ENCODE measurements at places on chromosomes 5 and 9.

DNA sequence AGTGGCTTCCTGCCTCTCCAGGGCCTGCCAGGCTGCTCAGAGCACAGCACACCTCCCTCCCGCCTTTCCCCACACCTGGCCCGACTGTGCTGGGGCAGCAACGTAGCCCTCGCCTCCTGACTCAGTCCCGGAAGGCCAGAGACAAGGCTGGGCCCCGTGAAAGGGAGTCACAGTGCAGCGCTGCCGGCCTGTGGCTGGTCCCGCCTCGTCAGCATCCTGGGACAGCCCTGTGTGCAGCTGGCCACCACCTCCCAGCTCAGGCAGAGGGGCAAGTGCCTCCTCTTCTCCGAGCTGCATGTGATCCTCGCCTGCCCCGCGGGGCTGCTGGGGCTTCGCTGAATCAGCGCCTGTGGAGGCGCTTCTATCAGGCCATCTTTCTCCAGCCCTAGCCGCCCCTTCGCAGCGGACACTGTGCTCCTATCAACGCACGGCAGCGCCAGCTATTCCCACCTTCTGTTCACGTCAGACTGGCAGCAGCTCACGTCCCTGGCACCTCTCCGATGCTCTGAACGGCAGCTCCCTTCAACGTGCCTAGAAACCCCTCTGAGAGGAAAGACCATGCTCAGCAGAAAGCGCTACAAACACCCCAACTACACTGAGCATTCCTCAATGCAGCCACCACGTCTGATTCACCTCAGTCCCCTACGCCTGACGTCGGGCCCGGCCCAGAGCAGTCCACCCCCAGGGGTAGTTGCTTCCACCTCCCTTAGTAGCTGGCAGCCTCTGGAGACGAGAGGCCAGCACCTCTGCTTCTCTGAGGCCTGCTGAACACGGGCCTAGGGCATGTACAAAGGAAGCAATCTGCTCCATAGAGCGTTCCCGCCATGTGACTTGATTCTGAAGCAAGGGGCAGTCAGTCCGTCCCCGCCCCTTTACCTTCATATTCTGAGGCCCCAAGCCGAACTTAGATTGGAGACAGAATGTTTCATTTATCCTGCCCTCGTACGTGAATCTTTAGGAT lies 78.8 kb downstream of the GPR21 start:
- DNase-seq = no peak

GRCh38 chr5:129362456-129362855 lies 97.6 kb upstream of the ADAMTS19 start:
- DNase-seq = no peak

- no peak for DNase-seq
Measured at GRCh38 chr5:169301386-169301934, 521 bp upstream of the SLIT3 start.

- DNase-seq = peak; percentile 91
Measured at GRCh38 chr9:22084336-22085035, 75.4 kb upstream of the CDKN2B start.

DNA sequence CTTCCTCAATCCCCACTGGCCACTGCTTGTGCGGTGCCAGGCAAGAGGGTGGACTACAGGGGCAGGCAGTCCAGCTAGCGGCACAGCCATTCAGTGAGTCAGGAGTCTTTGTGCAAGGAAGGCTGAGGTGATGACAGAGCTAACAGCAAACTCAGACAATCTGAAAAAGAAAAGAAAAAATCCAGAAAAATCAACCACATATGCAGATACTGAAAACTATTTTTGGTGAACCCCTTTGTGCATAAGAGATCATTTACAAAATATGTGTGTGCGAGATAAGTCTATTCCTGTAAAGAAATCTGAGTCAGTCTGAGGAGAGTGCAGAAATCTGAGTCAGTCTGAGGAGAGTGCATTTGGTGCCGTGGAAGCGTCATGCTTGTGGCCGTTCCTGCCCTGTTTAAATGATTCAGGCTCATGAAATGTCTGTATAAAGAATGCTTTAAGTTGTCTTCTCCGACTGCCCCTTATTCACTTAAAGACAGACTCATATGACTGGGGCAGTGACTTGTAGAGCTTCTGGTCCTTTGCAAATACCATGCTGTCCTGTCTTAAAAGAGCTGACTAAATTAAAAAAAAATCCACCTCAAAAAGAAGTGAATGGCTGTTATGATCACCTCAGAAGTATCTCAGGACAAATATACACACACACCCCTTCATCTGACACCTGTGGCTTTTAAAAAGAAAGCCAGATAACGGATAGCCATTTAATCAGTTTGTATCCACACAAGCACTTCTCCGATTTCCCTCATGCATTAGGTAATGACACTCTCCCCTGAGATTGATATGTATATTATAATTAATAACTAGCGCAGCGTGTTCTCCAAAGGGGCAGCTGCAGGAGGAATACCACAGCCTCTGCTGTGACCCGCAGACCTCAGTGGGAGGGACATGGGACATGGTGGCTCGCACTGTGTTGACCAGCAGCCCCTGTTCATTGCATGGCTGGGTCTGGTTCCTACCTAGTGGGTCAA lies 47.3 kb downstream of the TRIO start:
- peak; percentile 100 for DNase-seq

- DNase-seq = no peak
Measured at GRCh38 chr5:132313961-132314432, 19.8 kb downstream of the SLC22A4 start.
